Thoracic aorta (tissue), 2 donors: ENCODE measurements at places on chromosomes 4 and X. TPM values are rescaled to one million over a fixed set of nuclear protein-coding genes. Genes with fewer than 3 reads are reported as not detected.

DNA sequence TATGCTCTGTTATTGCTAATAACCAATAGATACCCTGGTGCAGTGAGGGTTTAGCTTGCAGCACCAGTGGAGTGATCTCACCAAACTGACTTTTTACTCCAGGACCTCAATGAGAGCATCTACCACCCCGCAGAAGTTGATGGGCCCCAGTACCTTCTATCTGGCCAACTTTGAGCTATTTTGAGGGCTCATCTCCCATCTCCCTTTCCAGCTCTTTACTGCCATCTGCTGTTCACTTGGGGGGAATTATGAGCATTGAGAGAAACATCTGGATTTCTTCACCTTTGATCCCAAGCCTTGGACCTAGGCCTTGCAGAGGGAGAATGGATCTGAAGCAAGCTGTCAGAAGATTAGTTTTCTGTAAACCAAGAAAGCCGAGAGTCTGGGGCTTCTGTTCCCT is 143.6 kb downstream of the TMEM164 start:
- no peak for DNase-seq

GRCh38 chr4:60500810-60501209 is 699.3 kb upstream of the ADGRL3 start:
- DNase-seq = no peak

DNA sequence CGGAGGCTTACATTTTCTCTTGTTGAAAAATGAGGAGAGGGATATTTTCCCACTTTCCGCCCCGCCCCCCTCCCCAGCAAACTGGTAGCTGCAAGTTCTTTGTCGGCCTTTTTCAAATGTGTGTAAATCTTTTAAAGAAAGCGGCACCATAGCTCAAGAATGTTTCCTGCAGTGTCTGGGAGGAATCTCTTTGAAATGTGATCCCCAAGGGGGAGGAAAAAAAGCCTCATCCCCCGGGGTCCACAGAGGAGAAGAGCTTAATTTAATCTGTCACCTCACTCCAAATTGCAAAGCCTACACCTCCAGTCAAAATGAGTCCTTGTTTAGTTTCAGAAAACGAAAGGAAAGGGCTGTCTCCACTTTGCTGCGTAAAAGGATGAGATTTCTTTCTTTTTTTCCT is 34.8 kb downstream of the ASMT start:
- DNase-seq = no peak

GRCh38 chr4:94127707-94128328 is 79.8 kb upstream of the SMARCAD1 start:
- DNase-seq = no peak

- no peak for DNase-seq
Measured at GRCh38 chr4:138104284-138104680, 137.9 kb downstream of the SLC7A11 start.

GRCh38 chr4:10872833-10873517 is 188.4 kb upstream of the CLNK start:
- DNase-seq = no peak

Gene COX7B2
- not detected for total RNA-seq

Gene BEX5
- total RNA-seq = 2.6 TPM
